ENCODE measurements at places on chromosomes 7 and 10. TPM values are rescaled to one million over a fixed set of nuclear protein-coding genes. Genes with fewer than 3 reads are reported as not detected.

The SH2D4B gene
- 0.13 TPM for total RNA-seq

The PPP1R3C gene
- 124 TPM for total RNA-seq

The NEUROD6 gene
- total RNA-seq = not detected

The H2AZ2 gene
- 159 TPM for total RNA-seq

The CXCL12 gene
- 13.5 TPM for total RNA-seq

The NEBL gene
- total RNA-seq = 61.6 TPM

The PLXNA4 gene
- 33.3 TPM for total RNA-seq

The EPHA1 gene
- 70.0 TPM for total RNA-seq

The HOXA6 gene
- not detected for total RNA-seq

The ZNF789 gene
- 7.5 TPM for total RNA-seq

The PRSS37 gene
- total RNA-seq = not detected

The TMEM178B gene
- total RNA-seq = 4.1 TPM

The HGF gene
- total RNA-seq = not detected

The PNLIP gene
- not detected for total RNA-seq

The MLXIPL gene
- 63.2 TPM for total RNA-seq

The SYNPO2L gene
- total RNA-seq = 0.20 TPM

The CTAGE6 gene
- total RNA-seq = not detected

The GTPBP10 gene
- 24.5 TPM for total RNA-seq

The CRTAC1 gene
- total RNA-seq = 0.11 TPM

The HOXA11 gene
- total RNA-seq = not detected

The IGF2BP3 gene
- total RNA-seq = 112 TPM

The NPTX2 gene
- 0.53 TPM for total RNA-seq

The AKR1C4 gene
- not detected for total RNA-seq

The GLI3 gene
- total RNA-seq = 2.7 TPM

The TMEM139 gene
- 1.2 TPM for total RNA-seq

The SORCS1 gene
- total RNA-seq = 83.3 TPM

The WNT8B gene
- total RNA-seq = not detected

The HOXA3 gene
- not detected for total RNA-seq

The ADARB2 gene
- 0.97 TPM for total RNA-seq

The ACHE gene
- total RNA-seq = 2.6 TPM

The GSDME gene
- total RNA-seq = 17.9 TPM

The FOXI2 gene
- total RNA-seq = 1.3 TPM

The ACTL6B gene
- total RNA-seq = not detected

The JAKMIP3 gene
- total RNA-seq = 0.90 TPM

The UMAD1 gene
- 10.1 TPM for total RNA-seq

The SPDYE8 gene
- not detected for total RNA-seq

The TAS2R5 gene
- total RNA-seq = 2.4 TPM

The LBX1 gene
- total RNA-seq = not detected

The PRLHR gene
- not detected for total RNA-seq

The VGF gene
- not detected for total RNA-seq

The SSMEM1 gene
- not detected for total RNA-seq

The ANKRD22 gene
- total RNA-seq = not detected

The CPXM2 gene
- total RNA-seq = 1.7 TPM

The ANXA8 gene
- total RNA-seq = 0.19 TPM

The EPO gene
- 0.35 TPM for total RNA-seq

The NKX1-2 gene
- total RNA-seq = 2.4 TPM

Data from endodermal cell (in vitro differentiated cells).